ENCODE measurements at places on chromosomes 6 and 20.

DNA sequence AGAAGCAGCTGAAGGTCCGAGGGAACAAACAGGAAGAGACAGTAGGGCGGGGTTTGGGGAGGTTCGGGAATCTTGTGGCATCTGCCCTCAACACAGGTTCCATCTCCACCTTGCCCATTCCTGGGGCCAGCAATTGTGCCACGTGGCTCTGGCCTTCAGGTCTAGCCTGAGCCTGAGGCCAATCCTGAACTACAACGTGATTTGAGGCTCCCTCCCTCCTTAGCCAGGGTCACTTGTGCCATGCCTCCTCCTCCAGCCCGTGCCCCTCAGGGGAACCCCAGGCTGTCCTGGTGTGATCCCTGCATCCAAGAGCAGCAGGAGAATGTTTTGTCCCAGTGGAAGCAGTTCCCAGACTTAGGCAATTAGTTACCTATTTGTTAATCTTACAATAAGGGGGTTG is 3.0 kb downstream of the CST9 start:
- DNase-seq, result no peak

DNA sequence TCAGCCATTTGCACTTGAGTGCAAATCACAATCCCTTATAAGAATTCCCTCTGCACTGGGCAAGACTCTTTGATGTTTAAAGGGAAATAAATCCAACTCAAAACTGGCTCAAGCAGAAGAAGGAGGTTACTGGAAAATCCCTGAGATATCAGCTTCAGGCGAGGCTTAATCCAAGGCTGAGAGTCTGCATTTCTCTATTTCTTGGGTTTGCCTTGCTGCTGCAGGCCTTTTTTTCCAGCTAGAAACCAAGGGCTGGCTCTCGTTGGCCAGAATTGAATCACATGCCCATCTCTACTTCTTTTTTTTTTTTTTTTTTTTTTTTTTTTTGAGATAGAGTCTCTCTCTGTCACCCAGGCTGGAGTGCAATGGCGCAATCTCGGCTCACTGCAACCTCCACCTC is 11.7 kb downstream of the HCK start:
- DNase-seq, result no peak

DNA sequence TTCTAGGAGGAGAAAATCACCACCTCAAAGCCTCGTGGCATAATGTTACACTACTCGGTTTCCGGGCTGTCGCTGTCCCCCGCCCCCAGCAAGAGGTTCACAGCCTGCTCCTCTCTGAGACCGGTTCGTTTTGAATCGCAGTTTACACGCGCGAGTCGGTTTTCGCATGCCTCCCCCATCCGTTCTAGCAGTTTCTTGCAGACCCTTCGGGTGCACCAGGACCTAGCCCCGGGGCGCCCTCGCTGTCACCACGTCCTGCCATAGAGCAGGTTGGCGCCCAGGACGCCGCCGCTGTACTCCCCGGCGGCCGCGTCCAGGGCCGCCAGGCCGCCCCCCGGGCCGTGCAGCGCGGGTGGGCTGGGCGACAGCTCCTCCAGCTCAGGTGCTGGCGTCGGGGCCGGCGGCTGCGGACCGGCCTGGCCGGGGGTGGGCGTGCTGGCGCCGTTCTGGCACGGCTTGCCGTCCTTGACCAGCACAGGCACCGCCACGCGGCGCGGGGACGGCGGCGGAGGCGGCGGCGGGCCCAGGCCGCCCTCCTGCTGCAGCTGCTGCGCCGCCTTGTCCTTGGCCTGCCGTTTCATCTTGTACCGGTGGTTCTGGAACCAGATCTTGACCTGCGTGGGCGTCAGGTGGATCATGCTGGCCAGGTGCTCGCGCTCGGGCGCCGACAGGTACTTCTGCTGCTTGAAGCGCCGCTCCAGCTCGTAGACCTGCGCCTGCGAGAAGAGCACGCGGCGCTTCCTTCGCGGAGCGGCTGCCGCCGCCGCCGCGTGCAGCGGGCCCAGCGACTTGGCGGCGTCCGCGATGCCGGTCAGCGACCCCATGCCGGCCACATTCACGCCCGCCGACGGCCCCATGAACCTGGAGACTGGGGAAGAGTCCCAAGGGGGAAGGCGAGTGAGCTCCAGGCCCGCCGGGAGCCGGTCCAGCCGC is 1.4 kb downstream of the NKX2-4 start:
- no peak for DNase-seq

DNA sequence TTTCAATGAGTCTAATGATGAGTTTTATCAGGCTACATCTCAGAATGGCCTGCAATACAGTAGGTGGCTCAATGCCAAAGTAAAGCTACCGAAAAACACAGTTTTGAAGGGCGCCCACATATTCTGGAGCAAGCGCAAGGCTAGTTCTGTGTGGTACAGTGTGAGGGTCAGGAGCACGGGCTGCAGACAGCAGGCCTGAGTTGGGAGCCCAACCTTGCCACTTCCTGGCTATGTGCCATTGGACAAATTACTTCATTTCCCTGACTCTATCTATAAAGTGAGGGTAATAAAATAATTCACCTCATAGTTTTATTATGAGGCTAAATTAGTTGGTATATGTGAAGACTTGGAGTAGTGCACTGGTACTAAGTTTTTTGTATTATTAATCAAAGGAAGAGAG is 150.7 kb downstream of the OPN5 start:
- DNase-seq, result no peak

- DNase-seq, result no peak
Observed at GRCh38 chr6:42556462-42556861, 7.4 kb upstream of the UBR2 start.

DNA sequence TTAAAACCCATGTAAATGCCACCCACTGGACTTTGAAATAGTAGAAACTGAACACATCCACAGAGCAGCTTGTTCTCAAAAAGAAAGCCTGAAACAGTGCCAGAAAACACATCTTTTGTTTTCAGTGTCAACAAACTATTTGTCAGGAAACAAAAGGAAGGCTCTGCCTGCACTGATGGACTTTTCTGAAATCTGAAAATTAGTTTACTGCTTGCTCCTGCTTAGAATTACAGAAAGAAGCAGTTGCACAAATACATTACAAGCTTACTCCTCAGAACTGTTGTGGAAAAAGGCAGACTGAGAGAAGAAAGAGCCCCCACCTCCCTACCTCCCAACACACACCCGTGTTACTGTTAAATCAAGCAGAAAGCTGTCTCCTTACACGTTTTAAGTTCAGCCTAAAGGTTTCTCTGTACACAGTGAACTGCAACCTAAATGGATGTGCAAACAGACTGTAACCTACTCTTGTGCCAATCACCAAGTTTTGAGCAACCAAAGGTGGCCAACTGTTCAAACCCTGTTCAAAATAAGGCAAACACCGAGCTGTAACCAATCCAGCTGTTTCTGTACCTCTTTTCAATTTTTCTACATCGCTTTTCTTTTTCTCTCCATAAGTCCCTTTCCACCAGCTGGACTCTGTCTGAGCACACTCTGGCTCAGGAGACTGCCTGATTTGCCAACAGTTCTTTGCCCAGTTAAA is 43.7 kb downstream of the FRK start:
- no peak for DNase-seq
